ENCODE measurements at places on chromosomes 1 and 21.

DNA sequence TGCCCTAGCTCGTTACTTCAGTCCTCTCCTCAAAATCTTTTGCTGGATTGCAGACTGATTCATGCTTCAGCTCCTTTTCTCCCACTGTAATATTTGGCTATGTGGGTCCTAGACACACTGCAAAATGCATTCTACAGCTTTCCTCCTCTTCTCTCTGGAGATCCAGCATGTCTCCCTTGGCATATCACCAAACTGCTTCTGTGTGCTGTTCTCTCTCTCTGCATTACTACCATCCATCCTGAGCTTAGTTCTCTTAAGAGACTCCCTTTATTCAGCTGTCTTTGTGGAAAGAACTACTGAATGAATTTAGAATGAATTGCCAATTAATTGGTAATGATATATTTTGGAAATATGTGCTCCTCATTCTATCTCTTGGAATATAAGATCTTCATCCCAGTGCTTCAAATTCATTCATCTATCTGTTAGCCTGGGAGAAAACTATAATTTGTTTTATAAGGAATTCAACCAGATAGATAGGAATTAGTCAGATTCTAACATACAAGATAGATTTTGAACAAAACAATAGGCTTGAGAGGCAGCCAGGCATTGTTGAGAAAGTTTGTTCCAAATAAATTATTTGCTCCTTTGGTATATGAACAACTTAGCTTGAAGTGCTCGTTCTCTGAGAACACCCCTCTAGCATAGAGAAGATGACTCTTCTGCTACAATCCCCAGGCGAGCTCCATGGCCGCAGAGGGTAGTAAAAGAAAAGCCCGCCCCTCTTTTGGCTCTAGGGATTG, 71.9 kb downstream of the NTMT2 start:
- DNase-seq = no peak

DNA sequence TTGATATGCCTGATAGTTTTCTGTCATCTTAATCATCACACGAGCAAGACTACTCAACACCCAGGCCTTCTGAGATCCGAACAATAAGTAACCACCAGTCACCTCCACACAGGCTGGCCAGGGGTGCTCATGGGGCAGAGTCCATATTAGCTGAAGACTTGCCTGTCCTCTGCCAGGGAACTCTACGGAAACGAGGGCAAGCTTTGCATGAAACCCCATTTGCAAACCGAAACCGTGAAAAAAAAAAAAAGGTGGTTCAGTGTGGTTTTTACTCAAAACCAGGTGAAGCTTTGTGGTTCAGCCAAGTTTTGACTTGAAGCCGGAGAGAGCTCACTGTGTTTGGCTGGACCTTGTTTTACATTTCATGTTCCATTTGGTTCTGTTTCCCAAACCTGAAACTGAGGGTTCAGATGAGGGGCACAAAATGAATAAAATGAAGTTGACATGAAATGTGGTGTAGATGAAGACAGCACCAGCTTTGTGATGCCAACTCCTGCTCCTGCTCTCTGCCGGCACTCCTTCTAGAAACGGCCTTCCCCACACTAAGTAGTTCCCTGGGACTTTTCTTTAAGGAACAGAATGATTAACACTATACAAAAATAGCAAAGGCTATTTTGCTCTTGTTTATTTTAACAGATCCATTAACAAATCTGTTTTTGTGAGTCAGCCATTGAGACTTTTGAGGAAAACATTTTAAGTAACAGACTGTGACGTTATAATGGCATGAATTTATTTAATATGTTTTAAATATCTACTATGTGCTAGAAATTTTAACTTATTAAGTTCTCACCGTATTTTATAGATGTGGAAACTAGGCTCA, 74.7 kb downstream of the RUNX1 start:
- DNase-seq = no peak

GRCh38 chr1:13498553-13498952, 15.2 kb downstream of the LRRC38 start:
- no peak for DNase-seq

DNA sequence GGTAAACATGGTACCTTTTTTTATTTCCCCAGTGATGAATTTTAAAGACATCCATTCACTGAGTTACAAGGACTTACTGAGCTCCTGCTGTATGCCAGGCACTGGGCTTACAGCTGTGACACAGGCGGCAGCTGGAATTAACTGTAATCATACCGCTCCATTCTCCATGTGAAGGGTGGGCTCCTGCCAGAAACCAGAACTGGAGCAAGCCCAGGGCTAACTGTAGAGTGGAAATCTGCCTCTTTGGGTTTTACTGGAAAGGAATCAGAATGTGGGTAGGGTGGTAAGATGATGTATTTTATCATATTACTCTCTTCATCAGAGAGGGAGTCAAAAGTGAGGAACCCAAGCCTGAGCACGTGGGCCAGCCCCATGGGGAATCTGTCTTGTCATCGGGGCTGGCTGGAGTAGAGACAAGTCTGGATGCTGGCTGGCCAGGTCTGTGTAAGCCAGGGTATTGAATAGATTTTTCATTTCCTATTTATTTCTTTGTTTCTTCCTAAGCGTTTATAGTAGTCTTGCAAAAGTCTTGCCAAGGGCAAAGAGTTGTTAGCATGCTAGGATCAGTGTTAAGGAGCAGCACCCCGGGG, 21.5 kb downstream of the FGGY start:
- no peak for DNase-seq

DNA sequence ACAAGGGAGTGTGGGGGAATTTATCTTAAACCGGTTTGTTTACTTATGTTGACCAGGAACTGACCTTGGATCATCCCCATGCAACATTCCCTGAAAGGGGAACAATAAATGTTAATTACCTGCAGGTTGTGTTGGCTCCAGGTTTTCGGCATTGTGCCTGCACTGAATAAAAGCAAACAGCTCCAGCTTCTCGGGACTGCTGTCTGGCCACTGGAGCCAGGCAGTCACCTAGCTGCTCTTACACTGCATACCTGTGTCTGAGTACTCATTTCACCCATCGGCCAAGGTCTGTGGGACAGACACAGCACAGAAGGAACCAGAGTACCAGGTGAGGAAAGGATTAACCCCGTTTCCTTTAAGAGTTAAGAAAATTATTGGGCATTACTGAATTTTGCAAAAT, 32.7 kb upstream of the CTBS start:
- DNase-seq = no peak

DNA sequence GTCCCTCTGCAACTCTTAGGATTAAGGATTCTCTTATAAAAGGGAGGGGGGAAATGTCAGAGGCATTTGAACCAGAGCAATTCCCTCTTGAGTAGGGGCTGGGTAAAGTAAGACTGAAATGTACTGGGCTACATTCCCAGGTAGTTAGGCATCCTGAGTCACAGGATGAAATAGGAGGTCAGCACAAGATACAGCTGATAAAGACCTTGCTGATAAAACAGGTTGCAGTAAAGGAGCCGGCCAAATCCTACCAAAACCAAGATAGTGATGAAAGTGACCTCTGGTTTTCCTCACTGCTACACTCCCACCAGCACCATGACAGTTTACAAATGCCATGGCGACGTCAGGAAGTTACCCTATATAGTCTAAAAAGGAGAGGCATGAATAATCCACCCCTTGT, 14.3 kb upstream of the COX20 start:
- DNase-seq = no peak

- DNase-seq = no peak
These were observed 149.4 kb upstream of the LMO4 start for GRCh38 chr1:87179076-87179810.

- DNase-seq = peak; percentile 47
These were observed 25.0 kb downstream of the CD244 start for GRCh38 chr1:160837558-160838205.

DNA sequence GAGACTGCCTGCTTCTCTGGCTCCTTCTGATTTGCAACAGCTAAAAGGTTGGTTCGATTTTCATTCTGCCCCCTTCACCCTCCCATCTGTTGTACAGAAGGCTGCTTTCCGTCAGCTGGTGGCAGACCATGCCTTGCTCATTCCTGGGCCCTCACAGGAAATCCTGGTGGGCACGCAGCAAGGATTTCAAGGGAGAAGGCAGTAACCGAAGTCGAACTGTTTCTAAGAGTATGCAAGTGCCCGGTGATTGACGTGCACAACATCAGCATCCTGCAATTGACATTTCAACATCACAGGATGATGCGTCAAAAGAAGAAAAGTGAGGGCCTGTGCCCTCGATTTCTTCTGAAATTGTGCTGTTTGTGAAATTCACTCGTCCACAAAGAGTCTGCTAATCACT, 83.8 kb downstream of the PLPP3 start:
- DNase-seq = no peak

- no peak for DNase-seq
These were observed 163.3 kb downstream of the ST6GALNAC5 start for GRCh38 chr1:77030401-77031105.

DNA sequence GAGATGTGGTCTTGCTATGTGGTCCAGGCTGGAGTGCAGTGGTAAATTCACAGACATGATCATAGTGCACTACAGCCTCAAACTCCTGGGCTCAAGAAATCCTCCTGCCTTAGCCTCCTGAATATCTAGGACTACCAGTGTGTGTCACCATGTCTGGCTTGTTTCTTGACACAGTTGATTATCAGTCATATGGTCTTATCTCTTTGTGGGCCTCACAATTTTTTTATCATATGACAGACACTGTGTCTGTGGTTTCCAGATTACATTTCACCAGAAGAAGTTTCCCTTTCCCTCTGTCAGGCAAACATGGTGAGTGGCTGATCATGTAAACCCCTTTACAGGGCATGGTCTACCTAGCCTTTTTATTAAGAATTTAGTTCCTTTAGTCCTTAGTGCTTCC, 96.1 kb downstream of the HFM1 start:
- no peak for DNase-seq

DNA sequence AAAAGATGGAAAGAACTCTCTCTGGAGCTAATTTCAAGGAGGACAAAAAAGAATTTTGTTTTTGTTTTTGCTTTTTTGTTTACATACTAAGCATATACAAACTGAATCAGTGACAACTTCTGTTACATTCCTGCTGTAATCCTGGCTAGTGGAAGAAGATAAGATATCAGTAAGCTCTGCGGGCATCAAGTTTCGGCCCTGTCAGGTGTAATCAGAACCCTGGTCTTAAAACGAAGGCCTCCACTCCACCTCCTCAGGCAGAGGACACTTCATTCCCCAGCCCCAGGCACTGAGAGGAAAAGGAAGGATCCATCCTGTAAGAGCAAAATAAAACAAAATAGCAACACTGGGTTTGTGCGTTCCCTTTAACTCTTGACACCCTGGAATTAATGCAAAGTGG, 88.9 kb upstream of the ARHGAP29 start:
- no peak for DNase-seq

DNA sequence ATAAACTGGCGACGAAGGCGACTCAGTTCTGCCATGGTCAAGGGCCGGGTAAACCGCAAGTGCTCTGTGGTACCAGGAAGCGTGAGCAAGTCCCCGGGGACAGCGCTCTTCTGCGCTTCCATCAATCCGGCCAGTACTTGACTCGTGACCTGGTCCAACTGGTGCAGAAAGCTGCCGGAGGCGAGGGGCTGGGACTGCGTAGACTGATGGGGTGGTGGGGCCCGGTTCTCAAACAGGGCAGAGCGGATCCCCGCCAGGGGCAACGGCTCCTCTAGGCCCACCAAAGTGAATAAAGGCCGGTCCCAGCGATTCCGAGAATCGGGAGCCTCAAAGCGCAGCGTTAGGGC, 852 bp downstream of the KTI12 start:
- no peak for DNase-seq

GRCh38 chr1:14037101-14037847, 337.3 kb downstream of the PRDM2 start:
- peak; percentile 1 for DNase-seq

DNA sequence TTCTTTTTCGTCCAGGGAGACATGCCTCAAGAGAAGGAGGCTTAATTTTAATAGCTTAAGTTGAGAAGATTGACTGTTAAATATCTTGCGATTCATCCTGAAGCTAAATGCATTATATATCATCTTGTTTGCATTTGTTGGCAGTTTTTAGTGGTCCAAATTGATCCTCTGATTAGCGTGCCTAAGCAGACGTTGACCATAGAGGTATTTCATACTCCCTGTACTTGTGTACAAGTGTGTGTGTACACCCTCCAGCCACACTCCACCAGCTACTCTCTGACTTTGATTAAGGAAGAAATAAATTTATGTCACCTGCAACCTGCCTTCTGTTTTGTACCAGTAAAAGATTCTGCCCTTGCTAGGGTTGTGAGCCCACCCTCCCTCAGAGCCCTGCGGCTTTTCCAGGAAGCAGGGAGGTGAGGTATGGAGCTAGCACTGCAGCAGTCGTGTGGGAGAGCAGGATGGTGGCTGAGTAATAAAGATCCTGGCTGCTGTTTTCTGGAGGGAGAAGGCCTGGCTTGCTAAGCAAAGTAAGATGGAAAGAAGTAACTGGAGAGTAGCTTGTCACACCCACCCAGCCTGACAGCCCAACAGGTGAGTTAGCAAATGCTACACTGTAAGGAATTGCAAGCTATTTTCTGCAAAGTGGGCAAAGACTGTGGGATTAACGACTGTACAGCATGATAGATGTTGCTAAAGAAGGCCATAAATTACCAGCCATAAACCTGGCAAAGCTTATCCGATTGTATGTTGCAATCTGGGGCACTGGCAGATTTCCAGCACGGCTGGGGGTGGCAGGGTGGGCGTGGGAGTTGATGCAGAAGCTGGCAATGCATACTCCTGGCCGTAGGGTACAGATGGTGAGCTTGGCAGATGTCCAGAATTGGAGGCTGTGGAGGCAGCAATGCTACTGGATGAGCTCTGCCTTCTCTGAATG, 170.2 kb downstream of the TNR start:
- no peak for DNase-seq

- peak; percentile 1 for DNase-seq
These were observed 28.4 kb downstream of the TRIM11 start for GRCh38 chr1:228378090-228378872.

GRCh38 chr1:92487078-92487605, 417 bp upstream of the GFI1 start:
- DNase-seq = no peak

DNA sequence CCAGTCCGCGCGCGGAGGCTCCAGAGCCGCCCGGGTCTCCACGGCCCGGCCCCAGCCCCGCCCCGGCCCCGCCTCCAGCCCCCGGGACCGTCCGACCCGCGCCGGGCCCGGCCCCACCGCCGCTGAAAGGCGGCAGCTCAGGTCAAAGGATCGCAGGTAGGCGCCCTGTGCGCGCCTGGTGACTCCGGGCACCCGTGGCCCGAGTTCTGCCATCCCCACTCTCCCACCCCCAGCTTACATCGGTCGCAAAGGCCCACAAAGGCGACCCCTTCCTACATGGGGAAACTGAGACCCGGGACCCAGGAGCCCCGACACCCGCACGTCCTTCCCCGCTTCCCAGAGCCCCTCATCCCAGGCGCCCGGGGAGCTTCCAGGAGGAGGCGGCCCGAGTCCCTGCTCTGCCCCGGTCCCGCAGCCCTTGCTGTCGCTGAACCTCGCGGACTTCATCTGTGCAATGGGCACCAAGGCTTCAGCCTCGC, at the start of gene TMEM200B:
Gene TMEM200B, minus strand, starts transcription at position 17 of the 479 bp plus-strand sequence. CDS start 2,075 bp downstream, outside the sequence.
- no peak for DNase-seq

GRCh38 chr1:183569141-183569540, 21.1 kb downstream of the NCF2 start:
- DNase-seq = no peak

- DNase-seq = no peak
These were observed 7.7 kb downstream of the EPHX1 start for GRCh38 chr1:225817611-225818061.

- DNase-seq = no peak
These were observed 89.3 kb downstream of the EDEM3 start for GRCh38 chr1:184665360-184665759.

GRCh38 chr1:177172272-177172671, 1.5 kb downstream of the BRINP2 start:
- DNase-seq = no peak
